ENCODE measurements at places on chromosomes 7 and 10.

DNA sequence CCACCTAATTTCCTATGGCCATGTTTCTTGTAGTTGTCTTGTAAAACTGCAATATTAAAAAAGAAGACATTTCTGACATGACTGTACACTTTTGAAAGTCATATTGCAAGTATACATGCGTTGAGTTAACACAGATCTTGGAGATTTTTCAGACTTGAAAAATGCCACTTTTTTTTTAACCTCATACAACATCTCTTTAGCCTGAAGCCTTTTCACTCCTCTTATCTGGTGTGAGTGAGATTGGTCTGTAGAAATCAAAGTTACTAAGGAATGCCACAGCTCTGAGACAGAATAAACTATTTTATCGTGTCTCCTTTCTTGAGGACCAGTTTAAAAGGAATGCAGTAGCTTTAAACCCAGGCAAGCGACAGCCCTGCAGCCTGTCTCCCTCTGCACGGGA lies 43.9 kb upstream of the NEUROD6 start:
- DNase-seq = no peak

DNA sequence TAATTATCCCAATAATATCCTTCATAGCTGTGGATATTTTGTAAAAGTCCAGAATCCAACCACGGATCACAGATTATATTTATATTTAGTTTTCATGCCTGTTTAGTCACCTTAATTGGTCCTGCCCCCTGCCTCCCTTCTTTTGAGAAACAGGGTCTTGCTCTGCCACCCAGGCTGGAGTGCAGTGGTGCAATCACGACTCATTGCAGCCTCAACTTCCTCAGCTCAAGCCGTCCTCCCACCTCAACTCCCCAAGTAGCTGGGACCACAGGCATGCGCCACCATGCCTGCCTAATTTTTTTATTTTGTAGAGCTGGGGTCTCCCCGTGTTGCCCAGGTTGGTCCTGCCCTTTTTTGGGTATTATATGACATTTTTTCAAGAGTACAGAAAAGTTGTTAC lies 129.4 kb downstream of the KAT6B start:
- no peak for DNase-seq

DNA sequence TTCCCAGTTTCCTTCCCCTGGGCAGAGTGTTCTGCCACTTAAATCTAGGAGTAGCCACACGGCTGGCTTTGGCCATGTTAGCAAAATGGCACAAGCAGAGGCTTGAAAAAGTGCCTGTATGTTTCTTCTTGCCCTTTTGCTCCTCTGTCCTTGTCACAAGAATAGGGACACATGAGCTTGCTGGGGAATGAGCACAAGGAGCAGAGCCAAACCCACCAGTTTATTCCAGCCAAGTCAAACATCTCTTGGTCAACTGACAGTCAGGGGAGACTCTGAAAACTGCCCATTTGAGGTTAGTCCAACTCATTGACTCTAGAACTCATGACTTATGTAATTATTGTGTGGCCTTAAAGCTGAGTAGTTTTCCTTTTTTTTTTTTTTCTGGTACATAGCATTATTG lies 739.7 kb upstream of the FZD8 start:
- DNase-seq = no peak

- no peak for DNase-seq
Observed at GRCh38 chr7:127477295-127478023, 85.0 kb upstream of the ZNF800 start.

GRCh38 chr10:36349445-36350078 lies 707.5 kb upstream of the FZD8 start:
- peak; percentile 50 for DNase-seq

DNA sequence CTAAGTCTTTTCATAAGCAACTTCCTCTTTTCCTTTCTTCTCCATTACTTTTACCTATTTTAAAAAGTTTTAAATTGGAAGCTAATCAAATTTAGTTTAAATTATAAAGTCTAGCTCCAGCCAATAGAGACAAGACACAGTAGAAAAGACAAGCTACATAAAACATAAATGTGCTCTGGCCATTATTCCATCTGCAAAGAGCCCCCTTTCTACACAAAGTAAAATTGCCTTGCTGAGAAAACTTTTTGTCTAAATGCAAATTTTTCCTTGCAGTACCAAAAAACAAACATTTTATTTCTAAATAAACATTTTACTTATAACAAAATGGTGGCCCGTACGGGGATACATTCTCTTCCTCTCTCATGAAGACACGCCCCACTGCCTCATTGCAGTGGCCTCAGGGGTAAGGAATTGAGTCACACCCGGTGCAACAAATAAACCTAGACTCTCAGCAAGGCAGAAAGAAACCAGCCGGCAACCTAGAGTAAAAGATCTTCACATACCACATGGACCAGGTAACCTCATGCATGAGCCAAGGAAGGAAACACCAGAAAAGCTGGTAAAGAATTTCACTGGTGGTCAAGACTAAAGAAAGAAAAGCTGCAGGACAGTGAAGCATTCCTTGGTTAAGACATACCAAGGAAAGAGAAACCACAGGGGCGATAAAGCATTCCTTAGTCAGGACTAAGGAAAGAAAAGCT lies 71.6 kb upstream of the ZNF746 start:
- no peak for DNase-seq

DNA sequence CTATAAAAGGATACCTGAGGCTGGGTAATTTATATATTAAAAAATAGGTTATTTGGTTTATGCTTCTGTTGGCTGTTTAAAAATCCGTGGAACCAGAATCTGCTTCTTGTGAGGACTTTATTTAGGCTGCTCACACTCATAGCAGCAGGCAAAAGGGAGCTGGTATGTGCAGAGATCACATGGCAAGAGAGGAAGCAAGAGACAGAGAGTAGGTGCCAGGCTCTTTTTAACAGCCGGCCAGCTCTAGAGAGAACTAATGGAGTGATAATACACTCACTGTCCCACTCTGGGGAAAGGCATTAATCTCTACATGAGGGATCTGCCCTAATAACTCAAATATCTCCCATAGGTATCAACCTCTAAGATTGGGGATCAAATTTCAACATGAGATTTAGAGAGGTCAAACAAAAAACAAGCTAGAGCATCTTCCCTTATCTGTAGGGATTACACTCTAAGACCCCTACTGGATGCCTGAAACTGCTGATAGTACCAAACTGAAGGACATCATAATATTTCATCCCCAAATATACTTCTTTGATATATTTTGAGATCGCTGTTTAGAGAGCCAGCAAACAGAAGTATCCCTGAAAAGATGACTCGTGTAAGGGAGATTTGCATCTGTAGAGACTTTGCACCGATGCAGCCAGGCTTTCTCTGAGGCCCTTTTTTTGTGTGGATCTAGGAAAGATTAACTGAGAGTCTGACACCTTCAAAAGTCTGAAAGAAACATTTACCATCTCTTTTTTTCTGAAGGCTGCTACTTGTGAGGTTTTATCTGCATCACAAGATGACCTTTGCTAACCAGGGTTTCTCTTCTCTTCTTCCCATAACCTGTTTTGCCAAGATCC lies 717.0 kb upstream of the MBL2 start:
- DNase-seq = no peak

DNA sequence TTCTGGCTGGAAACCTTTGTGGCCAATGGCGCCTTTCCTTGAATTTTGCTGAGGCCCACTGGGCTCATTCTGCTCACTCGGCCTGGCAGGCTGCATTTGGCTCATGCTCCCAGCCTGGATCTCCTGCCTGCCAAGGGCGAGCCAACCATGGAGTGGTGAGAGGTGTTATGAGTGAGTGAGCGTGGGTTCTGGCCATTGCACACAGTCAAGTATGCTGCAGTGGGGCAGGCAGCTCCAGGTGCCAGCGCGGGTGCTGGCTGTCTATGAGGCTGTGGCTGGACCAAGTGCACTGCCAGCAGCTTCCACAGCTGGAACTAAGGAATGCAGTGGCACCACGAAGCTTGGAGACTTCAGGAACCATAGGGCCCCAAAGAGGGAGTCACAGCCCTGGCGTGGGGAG lies 42.2 kb upstream of the TUBB8 start:
- DNase-seq = no peak

DNA sequence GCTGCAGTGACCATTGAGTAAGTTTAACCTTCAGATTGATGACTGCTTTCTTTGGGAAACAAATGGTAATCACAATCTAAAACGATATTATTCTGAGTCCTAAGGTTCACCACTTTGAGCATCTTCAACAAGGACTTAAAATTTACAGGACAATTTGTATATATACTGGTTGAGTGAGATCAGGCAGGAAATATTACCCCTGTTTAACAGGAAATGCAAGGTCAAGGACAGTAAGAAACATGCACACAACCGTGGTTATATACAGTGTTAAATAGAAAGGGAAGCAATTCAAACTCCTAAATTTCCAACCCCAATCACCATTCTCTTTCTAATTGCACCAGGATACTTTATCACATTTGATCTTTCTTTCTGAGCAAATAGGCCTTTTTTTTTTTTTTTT lies 96.1 kb downstream of the ZNF277 start:
- DNase-seq = no peak

- no peak for DNase-seq
Observed at GRCh38 chr7:131335639-131336381, 8.1 kb downstream of the MKLN1 start.

- peak; percentile 10 for DNase-seq
Observed at GRCh38 chr7:44057181-44057848, 8.1 kb downstream of the PGAM2 start.

DNA sequence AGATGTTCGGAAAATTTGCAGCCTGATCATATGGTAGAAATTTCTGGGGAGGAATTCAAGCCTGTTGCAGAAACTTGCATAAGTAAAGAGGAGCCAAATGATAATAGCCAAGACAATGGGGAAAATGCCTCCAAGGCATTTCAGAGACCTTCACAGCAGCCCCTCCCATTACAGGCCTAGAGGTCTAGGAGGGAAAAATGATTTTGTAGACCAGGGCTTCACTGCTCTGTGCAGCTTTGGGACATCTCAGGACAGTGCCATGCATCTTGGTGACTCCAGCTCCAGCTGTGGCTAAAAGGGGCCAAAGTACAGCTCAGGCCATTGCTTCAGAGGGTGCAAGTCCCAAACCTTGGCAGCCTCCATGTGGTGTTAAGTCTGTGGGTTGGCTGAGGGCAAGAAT lies 50.6 kb upstream of the CYP2C18 start:
- DNase-seq = no peak

GRCh38 chr10:25707976-25708671 lies 225.9 kb upstream of the MYO3A start:
- no peak for DNase-seq

Data from left hindlimb (tissue), 1 donor.